ENCODE measurements at places on chromosomes 11 and 22.

DNA sequence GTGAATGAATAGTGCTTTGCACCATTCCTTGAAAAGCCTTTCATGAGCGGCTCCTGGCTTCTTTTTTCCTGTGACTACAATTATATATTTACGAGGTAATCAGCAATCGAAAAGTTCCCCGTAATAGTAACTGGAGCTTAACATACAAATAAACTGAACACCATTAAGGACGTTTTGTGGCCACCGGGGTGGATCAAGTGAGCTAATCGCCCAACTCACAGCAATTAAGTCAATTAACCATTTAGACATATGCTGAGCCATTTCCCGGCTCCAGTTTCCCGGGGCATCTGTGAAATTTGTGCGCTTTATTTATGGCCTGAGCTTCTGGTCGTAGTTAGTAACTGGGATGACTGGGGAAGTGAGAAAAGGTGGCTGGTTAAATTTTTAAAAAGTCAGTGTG lies 465.2 kb downstream of the MIAT start:
- no peak for DNase-seq

DNA sequence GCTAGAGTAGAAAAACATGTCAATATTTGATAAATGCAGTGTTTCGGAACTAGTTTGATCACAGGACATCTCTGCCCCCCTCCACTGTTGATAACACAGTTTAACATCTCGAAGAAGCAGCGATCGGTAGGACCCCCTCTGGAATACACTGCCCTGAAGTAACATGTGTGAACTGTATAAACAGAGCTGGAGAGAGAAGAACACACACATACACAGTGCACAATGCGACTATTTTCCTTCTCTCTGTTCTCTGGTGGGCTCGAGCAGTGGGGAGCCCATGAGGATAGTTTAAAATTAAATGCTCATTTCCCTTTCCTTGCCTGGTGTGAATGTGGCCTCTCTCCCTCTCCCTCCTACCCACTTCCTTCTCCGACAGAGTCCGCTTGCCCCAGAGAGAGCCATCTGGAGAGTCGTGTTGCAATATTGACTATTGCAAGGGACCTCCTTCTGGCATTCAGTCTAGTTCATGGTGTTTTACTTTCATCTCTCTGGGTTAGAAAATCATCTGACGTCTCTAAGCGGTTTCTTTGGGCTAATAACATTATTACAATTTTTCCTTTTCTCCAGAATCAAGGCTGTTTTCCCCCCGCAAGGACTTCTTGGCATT lies 51.6 kb upstream of the BARX2 start:
- no peak for DNase-seq

- no peak for DNase-seq
Measured at GRCh38 chr11:35260342-35260985, 121.5 kb downstream of the CD44 start.

DNA sequence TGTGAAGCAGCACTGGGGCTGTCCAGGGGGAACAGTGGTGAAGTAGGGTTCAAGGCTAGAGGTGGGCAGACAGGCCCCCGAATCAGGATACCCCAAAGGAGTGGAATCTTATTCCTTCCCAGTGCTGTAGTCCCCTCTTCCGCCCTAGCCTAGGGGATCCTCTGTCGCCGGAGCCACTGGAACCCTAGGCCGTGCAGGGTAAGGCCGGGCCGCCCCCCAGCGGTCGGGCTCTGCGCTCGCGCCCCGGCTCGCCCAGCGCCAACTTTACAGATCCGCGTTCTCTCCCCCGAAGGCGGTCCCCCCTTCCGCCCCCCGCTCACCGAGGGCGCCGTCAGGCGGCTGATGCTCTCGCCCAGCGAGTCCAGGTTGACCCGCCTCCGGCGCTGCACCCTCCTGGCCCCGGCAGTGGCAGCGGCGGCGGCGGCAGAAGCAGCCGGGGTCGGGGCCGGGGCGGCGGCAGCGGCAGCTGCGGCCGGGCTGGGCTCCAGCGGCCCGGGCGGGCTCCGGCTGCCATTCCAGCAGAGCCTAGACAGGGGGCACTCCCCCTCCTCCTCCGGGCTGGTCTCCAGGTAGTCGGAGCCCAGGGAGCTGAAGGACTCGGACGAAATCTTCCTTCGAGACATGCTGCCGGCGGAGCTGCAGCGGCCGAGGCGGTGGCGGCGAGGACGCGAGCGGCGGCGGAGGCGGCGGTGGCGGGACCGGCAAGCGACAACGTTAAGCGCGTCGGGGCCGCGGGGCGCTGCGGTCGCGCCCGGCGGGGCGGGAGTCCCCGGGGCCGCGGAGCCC lies 650 bp downstream of the GUCY1A2 start:
- DNase-seq, result no peak

DNA sequence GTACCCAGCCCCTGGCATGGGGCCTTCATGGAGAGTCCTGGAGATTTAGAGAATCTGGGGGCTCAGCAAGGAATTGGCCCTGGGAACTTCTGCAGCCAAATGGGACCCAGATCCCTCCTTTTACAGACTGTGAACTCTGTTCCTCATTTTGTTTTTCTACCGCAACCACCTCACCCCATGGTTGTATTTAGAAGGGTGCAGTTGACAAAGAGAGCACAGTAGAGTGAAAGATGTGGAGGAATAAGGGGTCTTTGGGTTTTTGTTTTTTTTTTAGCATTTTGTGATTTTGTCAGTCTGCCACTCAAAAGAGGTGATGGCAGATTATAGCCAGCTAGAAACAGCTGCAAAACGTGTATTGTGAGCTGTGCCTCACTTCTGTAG lies 1.9 kb downstream of the ZNF74 start:
- DNase-seq, result no peak

- DNase-seq, result no peak
Measured at GRCh38 chr22:40196628-40197360, 19.1 kb downstream of the TNRC6B start.

DNA sequence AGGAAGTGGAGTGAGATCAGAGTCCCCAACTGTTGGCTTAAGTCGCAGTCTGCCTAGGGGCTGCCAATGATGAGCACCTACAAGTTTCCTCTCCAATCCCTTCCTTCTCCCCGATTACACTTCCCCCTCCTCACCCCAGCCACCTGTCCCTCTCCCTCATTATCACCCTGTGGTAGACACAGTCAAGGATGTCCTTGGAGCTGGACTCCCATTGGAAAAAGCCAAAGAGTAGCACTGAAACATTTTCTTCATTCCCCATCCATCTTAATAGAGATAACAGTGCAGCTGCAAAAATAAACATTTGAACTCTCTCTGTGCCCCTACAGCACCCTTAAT lies 146.2 kb downstream of the DBX1 start:
- no peak for DNase-seq

- no peak for DNase-seq
Measured at GRCh38 chr22:40313007-40313406, 33.3 kb upstream of the ADSL start.

GRCh38 chr11:121024989-121025388 lies 1.1 kb downstream of the TBCEL start:
- DNase-seq, result no peak

GRCh38 chr11:126415128-126415527 lies 59.6 kb downstream of the ST3GAL4 start:
- no peak for DNase-seq

- DNase-seq, result no peak
Measured at GRCh38 chr11:92717240-92717639, 252.2 kb upstream of the MTNR1B start.

DNA sequence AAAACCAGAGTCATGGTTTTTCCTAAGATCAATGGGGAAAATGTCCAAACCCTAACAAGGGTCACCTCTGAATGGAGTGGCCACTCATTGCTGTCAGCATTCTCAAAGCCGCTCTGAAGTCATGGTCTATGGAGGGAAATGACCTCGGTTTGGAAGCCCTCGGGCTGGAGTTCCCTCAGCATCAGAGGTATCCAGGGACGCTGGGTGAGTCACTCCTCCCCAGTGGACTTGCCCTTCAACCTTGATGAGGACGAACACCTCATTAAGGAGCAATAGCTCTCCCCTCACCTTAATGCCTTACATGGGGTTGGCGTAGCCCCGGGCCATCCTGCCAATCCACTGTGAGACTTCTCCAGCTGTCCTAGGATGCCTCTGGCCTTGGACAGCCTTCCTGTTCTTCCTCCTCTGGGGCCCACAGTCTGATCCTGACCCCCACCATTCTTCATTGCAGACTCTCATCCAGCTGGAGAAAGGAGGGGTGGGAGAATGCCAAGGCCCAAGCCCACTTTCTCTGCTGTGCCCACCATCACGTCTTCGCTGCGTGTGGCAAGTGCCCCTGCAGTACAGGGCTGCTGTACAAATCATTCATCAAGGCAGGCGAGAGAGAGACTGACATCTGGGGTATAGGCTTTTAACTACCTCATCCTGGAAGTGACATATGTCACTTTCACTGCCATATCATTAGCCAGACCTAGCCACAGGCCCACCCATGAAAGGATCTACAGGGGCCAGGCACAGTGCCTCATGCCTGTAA lies 25.4 kb upstream of the MYH9 start:
- no peak for DNase-seq

DNA sequence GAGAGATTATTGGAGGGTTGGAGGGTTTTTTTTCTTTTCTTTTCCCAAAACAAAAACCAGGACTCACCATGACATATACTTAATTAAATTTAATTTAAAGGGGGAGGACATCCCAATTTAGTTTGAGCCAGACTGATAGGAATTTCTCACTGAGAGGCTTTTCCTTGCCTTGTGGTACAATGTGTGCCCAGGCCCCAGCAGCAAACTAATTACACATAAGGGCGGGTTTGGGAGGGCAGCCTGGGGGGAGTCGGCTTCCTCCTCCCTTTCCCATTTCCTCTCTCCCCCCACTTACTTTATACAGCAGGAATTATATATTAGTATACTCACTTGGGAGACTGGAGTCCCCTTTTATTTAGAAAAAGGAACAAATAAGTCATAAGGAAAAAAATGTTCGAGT lies 2.9 kb downstream of the TEAD1 start:
- DNase-seq, result no peak

DNA sequence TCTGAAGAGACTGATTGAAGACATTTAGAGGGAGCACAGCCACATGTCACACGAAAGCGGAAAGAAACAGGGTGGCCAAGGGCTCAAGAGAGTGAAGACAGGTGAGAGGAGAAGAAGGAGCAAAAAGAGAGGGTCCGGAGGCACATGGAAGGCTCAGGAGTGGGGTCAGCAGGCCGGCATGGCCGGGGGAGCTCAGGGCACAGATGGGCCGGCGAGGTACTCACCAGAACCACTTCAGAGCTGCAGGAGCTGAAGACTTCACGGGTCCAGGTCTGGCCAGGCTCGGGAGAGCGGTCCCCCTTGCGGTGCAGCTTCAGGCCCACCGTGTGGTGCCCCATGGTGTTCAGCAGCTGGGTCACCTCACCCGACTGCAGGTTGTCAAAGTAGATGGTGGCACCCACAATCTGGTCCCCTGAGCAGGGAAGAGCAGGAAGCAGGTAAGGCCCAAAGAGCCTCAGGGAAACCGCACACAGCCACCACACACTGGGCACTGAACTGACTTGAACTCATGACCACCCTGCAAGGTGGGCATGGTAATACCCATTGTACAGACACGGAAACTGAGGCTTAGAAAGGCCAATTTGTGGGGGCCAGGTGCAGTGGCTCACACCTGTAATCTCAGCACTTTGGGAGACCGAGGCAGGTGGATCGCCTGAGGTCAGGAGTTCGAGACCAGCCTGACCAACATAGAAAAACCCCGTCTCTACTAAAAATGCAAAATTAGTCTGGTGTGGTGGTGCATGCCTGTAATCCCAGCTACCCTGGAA lies 11.6 kb downstream of the AHNAK start:
- no peak for DNase-seq

GRCh38 chr11:22192642-22193347 lies at the start of gene ANO5:
ANO5 (plus strand) TSS chr11:22193085; CDS start chr11:22193493, 408 bp downstream.
- no peak for DNase-seq

- no peak for DNase-seq
Measured at GRCh38 chr11:69546735-69547370, 65.4 kb downstream of the LINC01488 start.

DNA sequence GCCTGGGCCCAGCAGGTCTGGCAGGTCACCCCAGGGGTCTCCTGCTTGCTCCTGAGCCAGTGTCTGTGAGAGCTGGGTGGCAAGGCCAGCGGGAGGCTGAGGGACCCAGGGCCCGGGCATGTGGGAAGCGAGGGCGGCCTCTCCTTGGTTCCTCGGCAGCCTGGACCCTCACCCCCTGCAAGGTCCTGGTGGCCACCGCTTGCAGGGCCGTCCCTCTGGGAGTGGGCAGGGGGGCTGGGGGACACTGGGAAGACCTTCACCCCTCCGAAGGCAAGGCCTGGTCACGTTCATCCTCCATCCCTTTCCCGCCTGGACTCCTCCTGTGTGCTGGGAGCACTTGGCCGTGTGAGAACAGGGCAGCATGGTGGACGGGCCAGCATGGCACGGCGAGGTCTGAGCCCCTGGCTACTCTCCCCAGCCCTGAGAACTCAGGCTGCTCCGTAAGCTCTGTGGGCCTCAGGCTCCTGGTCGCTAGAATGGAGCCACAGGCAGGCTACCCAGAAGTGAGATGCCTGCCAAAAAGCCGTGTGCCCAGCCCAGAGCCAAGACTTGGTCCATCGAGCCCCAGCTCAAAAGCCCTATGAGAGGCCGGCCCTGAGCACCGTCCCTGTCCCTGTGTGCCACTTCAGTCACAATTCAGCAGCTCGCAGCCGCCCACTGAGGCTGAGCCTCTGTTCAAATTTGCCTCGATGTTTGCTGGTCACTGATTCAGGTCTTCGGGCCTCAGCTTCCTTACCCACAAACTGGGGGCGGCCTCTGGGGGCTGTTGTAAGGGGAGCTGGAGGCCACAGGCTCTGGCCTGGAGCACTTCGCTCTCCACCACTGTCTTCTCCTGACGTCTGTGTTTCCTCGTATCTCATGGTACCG lies 45.0 kb downstream of the IGLL1 start:
- DNase-seq, result no peak

Measured in stimulated activated CD8-positive, alpha-beta memory T cell treated with anti-CD3 and anti-CD28 coated beads, Interleukin-15, amount 100 ng/mL, for 24 hours (primary cell).